ENCODE measurements at places on chromosomes 3 and 15.

DNA sequence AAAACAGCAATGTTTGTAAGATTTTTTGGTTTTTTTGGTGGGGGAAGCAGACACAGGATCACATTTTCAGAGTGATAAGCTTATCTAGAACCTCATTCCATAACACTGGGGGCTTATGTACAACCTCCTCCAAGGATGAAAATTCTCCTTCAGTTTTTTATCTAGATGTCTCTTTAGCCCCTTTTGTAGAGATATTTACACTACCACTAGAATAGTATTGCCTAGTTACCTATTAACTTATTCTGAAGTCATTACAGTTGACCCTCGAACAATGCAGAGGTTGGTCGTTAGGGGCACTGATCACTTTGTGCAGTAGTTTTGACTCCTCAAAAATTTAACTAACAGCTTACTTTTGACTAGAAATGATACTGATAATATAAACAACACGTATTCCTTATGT is 32.8 kb downstream of the IFT57 start:
- DNase-seq = no peak

DNA sequence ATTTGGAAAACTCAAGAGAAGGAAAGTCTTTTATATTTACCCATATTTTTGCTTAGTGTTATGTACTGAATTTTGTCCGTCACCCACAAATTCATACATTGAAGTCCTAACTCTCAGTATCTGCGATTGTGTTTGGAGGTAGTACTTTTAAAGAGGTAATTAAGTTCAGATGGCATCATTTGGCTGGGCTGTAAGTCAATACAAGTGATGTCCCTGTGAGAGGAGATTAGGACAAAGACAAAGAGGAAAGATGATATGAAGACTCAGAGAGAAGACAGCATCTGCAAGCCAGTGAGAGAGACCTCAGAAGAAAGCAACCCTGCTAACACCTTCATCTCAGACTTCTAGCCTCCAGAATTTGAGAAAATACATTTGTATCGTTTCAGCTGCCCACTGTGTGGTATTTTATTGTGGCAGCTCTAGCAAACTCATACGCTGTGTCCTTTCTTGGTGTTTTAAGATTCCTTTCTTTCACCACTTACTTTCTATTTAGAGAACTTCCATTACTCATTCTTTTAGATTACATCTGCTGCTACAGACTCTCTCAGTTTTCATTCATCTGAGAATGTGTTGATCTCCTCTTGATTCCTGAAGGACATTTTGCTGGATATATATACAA is 17.0 kb downstream of the LRCH3 start:
- DNase-seq = no peak

DNA sequence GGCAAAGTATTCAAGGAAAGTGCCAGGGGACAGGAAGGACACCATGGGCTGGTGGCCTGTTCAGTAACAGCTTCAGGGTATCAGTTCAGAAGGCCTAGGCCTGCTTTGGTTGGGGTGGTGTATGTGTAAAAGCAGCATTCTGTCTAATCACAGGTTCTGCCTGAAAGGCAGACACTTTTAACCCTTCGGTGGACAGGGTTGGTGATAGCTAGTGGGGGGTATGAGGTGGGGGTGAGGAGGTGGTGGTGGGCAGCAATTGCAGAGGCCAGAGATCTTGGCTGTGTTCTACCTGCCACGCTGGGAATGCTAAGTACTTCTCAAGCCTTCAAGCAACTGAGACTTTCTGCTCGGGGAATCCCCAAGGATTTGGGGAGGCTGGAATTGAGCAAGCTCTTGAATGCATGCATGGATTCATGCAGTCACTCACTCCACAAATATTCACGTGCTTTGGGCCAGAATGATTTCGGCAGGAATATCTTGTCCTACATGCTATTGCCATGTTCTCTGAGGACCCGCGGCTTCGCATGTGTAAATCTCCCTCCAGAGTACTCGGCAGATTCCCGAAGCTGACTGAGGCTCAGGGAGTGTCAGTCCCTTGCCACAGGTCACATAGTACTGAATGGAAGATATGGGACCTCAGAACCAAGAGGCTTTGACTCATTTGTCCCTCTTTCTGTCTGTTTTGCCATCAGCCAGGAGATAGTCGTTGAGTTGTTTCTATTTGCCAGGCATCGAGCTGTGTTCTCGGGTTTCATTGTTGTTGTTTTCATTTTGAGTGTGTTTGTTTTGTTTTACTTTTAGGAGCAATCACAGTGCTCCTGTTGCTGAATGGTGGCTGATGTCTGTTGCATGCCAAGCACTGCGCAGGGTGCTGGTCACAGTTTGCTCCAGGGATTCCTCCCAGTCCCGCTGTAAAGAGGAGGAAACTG is 65.5 kb downstream of the SMAD3 start:
- no peak for DNase-seq

DNA sequence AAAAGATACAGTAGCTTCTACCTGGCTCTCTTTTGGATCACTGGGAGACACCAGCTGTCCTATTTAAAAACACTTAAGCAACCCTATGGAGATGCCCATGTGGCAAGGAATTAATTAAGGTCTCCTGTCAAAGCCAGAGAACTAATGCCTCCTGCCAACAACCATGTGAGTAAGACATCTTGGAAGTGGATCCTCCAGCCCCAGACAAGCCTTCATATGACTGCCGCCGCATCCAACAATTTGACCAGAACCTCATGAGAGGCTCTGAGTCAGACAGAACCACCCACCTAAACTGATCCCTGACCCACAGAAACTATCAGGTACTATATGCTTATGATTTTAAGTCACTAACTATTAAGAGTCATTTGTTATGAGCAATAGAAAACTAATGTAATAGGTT is 22.3 kb downstream of the IFT80 start:
- no peak for DNase-seq

- peak; percentile 8 for DNase-seq
Observed at GRCh38 chr15:39581793-39582285, 960 bp downstream of the THBS1 start.

All from NCI-H146 (cell line).